Immature natural killer cell (primary cell): ENCODE measurements at places on chromosomes 11 and 22. TPM values are rescaled to one million over a fixed set of nuclear protein-coding genes. Genes with fewer than 3 reads are reported as not detected.

- no peaks in the 10 kb centered on the region for H3K27me3 ChIP-seq
- H3K36me3 ChIP-seq = peaks cover 1% of the 10 kb centered on the region
- H3K4me3 ChIP-seq = no peak overlapping the region
- no peak for DNase-seq
These were observed 48.0 kb downstream of the CSTPP1 start for GRCh38 chr11:46984548-46984947.

The OR4C3 gene
- not detected for polyA plus RNA-seq

DNA sequence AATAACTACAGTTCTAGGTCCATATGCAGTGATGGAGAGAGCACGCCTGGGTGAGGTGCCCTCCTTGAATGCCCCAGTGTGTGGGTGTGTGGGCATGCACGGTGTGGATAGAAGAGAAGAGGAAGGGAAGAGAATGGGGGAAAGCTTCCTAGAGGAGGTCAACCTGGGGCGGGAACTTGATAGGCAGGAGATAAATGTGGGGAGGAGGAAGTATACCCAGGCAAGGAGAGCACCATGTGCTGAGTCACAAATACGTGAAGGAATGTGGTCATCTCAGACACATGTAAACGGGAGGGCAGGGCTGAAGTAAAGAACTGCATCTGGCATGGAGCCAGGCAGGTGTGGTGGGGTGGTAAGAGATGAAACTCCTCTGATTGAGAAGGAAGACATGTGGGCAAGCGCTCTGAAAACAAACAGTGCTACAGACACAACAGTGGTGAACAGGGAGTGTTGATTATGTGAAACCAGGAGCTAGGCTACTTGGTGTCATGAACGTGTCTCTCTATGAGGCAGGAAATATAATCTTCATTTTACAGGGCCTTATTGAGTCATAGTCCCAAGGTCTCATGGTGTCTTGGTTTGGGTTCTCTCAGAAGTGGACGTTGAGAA is 61.5 kb upstream of the EED start:
- no peak overlapping the region for H3K27ac ChIP-seq
- H3K4me3 ChIP-seq = no peak overlapping the region
- no peaks in the 10 kb centered on the region for H3K36me3 ChIP-seq
- peaks cover 2% of the 10 kb centered on the region for H3K4me1 ChIP-seq
- H3K27me3 ChIP-seq = peaks cover 1% of the 10 kb centered on the region

GRCh38 chr22:37500745-37501609 is 14.8 kb upstream of the MFNG start:
- peaks cover 6% of the 10 kb centered on the region for H3K27me3 ChIP-seq
- H3K4me3 ChIP-seq = no peak overlapping the region
- DNase-seq = no peak
- peaks cover 9% of the 10 kb centered on the region for H3K4me1 ChIP-seq
- no peaks in the 10 kb centered on the region for H3K36me3 ChIP-seq
- no peak overlapping the region for H3K27ac ChIP-seq

The OR8D1 gene
- not detected for polyA plus RNA-seq

The MYEOV gene
- polyA plus RNA-seq = not detected

DNA sequence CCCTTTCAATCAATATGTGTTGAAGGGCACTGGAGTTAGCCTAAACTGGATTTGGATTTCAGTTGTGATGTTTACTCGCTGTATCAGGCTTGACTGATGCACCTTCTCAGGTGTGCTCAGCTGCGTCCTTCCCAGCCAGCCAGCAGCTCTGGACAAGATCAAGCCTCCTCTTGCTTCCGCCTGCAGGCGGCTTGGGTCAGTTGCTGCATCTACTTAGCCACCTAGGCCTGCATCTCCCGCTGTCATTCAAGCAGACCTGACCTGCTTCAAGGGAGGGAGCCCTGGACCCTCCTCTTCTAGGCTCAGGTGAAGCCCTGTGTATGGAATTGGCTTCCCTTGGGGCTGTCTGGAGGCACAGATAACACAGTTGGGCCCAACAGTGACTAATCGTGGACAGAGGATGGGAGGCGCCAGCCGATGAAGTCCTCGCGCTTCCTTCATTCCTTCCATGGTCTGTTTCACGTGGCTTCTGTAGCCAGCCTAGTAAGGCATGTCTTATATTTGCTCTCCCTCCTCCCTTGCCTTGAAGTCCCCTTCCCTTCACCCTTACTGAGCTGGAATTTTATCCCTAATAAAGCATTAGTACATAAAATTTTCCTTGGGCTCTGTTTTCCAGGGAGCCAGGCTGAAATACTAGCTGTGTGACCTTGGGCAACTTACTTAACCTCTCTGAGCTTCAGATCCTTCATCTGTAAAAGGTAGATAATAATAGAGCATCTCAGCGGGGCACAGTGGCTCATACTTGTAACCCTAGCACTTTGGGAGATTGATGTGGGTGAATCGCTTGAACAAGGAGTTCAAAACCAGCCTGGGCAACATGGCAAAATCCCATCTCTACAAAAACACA is 2.1 kb upstream of the LHFPL7 start:
- DNase-seq = no peak
- no peak overlapping the region for H3K27ac ChIP-seq
- H3K4me3 ChIP-seq = no peak overlapping the region
- no peaks in the 10 kb centered on the region for H3K36me3 ChIP-seq
